ENCODE measurements at places on chromosomes 4 and X.

DNA sequence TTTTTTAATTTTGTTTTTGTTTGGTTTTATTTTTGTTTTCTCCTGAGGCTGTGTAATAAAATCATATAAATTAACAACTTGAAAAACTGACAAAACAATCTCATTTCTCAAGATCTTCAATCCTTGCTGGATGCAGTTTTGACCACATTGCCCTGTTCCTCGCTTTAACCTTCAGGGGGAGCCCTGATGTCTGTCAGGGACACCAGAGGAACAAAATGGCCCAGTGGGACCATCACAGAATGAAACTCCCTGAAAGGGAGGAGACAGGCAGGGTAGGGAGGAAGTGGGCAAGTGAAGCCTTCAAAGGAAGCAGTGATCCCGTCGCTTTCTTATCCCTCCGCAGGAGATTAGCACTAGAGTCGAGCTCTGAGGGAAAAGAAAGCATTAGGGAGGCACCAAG is 274.9 kb upstream of the LDB2 start:
- DNase-seq: no peak

- no peak for DNase-seq
These were observed 129.3 kb downstream of the CPEB2 start for GRCh38 chr4:15131551-15131950.

- no peak for DNase-seq
These were observed 1068.4 kb upstream of the INTU start for GRCh38 chr4:126564283-126564854.

DNA sequence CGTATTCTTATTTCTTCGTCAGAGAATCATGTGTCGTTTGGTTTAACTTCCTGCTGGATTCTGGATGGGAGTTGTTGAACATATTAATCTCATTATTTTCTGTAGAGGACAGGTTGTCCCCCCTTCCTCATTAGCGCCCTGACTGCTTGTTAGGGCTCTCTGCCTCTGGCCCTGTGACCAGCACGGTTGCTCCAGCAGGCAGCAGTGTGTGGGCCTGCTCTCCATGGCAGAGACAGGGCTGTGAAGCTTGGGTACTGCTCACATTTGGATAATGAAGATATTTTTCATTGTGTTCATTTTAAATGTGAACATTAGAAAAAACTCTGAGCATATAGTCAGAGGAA is 102.7 kb downstream of the KLHL8 start:
- no peak for DNase-seq

DNA sequence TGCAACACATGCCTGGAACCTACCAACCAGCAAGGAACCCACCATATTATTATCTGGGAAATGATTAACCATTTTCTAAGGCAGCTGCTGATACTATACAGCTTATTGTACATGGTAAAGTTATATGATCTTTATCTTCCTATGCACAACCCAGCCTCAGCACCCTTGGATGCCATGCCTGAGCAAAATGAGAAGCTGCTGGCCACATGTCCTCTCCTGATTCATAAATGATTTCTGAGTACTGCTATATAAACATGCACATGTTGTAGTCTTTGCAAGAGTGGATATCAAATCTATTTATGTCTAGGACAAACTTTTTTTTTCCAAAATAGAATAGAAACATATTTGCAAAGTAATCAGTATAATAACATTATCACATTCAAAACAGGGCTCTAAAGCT is 1043.6 kb downstream of the CCSER1 start:
- DNase-seq: no peak

GRCh38 chr4:54547299-54548097 is 110.3 kb upstream of the KIT start:
- DNase-seq: no peak

DNA sequence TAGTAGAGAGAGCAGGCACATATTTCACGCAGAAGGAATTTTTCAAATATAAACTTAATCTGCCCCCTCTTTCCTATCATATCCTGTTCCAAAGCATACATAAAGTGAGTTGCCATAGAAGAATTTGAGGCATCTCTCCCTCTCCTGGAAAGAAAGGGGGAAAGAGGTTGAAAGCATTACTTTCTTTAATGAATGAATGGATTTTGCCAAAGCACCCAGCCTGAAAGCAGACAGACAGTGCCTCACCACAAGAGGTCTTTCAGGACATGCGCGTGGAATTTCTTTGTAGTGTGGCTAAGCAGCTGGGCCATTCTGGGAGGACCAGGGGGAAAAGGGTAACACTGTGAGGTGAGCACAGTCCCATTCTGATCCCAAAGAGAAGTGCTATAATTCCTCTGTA is 651.4 kb downstream of the IQCM start:
- DNase-seq: no peak

DNA sequence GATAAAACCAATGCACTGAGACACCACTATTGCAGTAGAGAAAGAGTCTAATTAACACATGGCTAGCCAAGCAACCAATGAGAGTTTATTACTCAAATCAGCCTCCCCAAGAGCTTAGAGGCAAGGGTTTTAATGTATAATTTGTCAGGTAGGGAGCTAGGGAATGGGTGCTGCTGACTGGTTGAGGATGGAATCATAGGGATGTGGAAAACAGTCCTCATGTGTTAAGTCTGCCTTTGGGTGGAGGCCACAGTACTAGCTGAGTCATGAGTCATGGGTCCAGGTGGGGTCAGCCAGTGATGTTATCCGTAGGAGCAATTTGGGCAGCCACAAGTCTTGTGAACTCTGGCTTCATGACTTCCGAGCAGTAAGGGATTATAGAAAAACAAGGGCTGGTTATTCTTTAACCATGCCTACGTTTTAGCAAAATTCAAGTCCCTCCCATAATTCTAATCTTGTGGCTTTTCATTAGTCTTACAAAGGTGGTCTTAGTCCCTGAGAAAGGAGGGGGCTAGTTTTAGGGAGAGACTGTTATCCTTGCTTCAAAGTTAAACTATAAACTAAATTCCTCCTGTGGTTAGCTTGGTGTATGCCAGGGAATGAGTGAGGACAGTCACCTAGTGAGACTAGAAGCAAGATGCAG is 25.1 kb upstream of the PLAC8 start:
- no peak for DNase-seq

DNA sequence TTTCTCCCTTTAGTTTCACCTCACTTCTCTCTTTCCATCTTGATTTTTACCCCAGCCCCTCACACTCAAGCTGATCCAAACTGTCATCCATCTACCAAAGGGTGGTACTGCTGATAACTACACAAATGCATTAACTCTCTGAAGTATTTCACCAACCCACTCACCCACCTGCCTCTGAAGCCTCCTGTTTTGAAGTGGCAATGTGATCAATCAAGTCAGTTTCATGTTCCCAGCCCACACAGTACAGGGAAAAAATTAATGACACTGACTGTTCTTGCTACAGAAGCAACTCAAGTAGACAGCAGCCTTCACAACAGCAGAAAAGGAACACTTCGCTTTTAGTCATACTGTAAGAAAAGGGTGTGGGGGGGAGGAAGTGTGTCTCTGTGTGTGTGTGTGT is 183.0 kb upstream of the NOCT start:
- DNase-seq: no peak

DNA sequence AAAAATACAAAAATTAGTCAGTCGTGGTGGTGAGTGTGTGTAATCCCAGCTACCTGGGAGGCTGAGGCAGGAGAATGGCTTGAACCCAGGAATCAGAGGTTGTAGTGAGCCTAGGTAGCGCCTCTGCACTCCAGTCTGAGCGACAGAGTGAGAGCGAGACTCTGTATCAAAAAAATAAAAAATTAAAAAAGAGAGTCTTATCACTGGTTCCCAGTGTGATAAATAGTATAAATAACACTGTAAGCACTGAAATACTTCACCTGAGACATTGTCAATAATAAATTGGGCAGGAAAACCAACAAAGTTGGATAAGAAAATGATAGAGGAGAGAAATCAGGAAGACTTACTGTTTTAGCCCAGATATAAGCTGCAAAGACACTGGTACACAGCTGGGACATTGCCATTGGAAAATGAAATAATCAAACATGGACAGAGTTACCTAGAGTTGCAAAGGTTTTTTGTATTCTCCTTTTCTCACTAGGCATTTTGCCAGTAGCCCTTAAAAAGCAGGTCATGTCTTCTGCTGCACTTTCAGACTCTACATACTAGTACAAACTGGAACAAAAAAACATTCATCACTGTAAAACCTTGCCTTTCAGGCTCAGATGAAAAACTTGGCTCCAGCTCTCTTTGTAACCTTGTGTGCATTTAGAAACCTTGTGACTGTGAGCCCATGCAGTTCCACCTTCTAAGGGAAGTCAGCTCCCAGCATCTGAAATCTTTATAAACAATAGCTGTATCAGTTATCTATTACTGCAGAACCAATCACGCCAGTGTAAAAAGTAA is 55.0 kb upstream of the PPP1R2C start:
- DNase-seq: no peak

- DNase-seq: no peak
These were observed 7.6 kb downstream of the FAT4 start for GRCh38 chr4:125322366-125322730.

GRCh38 chrX:23048806-23049573 is 49.2 kb downstream of the DDX53 start:
- no peak for DNase-seq

DNA sequence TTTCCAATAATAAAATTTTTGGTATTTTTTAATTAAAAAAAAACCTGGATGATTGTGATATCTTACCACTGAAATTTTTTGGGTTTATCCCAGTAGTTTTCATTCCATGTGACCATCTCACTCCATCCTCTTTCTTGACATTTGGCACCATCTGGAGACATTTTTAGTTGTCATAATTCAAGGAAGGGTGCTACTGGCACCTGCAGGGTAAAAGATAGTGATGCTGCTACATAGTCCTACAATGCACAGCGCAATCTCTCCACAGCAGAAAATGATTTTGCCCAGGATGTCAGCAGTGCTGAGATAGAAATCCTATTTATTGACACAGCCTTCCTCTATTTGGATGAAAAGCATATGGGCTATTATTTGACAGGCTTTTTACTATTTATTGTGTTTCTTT is 79.3 kb downstream of the RBPJ start:
- DNase-seq: no peak

GRCh38 chrX:68175562-68175961 is 257.7 kb downstream of the OPHN1 start:
- DNase-seq: no peak

DNA sequence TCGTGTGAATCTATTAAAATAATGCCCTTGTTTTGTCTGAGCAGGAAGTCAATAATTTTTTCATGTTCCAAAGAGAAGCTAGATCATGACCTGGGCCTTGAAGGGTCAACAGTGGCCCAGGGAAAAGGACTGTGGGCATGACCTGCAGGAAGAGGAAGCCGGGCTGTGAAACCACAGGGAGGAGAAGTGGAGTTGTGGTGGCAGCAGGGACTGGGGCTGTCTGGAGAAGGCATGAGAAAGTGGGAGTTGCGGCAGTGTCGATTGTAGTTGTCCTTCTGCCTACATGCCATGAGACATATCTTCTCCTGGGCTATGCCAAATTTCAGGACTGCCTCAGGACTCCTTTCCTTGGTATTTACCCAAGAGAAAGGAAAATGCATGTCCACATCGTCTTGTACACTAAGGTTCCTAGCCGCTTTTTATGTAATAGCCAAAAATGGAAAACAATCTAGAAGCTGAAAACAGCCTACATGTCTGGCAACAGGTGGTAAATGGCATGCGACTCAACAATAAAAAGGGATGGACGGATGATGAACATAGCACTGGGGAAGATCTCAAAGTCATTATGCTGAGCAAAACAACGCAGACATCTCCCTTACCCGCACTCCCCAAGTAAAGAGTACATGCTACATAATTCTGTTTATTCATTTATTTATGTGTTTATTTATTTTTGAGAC is 13.6 kb upstream of the PTTG2 start:
- DNase-seq: no peak

- DNase-seq: no peak
These were observed 195.3 kb downstream of the QDPR start for GRCh38 chr4:17316566-17316965.

GRCh38 chr4:99144070-99144469 is at the start of gene ADH4:
Gene ADH4, minus strand, starts transcription at chr4:99144297. Its CDS starts 75 bp downstream, at chr4:99144222.
- DNase-seq: no peak

DNA sequence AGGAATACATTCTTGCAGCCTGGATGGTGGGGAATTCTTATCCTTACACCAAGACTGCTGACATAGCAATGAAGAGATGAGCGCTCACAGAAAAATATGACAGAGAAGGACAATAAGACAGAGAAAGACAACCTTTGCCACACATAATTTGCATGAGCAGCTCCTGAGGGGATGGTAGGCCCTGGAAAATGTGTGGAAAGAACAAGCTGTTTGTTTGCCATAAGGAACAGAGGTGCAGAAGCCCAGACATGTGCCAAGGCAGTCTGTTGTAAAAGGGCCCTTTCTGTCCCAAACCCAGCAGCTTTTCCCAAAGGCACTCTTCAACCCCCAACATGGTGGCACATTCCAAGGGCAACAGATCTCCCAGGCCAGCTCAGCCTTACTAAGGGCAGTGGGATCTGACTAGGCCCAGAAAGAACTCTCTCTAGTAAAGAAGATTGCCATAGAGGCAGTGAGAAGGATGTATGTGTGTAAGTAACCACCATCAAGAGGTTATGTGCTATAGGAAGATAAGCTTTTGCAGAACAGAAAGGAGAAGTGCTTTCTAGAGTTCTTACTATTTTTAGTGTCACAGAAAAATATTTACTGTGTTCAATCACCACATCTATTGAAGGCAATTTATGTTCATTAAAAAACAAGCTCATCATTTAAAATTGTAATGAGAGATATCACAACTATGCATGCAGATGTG is 287.0 kb upstream of the RASGEF1B start:
- DNase-seq: no peak

DNA sequence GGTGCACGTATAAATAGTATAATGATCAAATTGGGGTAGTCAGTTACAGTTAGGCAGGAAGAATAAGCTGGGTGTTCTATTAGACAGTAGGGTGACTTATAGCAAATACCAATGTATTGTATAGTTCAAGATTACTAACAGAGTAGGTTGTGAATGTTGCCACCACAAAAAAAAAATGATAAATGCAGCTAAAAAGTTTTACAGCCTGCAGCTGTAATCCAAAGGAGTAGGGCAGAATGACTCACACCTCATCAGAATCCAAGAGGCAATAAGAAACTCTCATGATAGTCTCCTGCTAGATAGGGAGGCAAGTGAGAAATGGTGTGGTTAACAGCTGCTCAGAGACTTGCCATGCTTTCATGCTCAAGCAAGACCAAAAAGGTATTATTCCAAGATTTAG is 19.6 kb upstream of the TCEAL4 start:
- no peak for DNase-seq

- no peak for DNase-seq
These were observed 12.1 kb downstream of the HAND2 start for GRCh38 chr4:173517781-173518424.

GRCh38 chrX:50691820-50692219 is 122.2 kb downstream of the SHROOM4 start:
- no peak for DNase-seq

DNA sequence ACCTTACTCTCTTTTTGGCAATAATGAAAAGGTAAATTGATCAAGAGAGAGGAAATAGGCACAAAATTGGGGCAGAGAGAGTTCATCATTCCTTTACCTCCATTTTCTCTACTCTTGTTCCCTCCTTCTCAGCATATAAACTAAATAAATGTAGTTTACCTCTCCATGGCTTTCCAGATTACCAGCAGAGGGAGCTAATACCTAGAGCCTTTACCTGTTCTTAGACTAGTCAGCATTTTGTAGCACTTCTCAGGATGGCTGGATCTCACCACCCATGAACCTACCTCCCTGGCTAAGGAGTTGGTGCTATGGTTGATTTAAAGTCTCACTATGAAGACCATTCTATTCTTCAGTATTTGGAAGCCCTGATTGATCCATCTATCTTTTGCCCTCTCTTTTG is 15.7 kb downstream of the OFD1 start:
- no peak for DNase-seq

Data from activated CD8-positive, alpha-beta memory T cell treated with anti-CD3 and anti-CD28 coated beads for 1 hour (primary cell).